Stimulated activated CD8-positive, alpha-beta memory T cell treated with anti-CD3 and anti-CD28 coated beads, Interleukin-7, amount 100 ng/mL, for 1 hour (primary cell): ENCODE measurements at places on chromosomes 12 and 14.

DNA sequence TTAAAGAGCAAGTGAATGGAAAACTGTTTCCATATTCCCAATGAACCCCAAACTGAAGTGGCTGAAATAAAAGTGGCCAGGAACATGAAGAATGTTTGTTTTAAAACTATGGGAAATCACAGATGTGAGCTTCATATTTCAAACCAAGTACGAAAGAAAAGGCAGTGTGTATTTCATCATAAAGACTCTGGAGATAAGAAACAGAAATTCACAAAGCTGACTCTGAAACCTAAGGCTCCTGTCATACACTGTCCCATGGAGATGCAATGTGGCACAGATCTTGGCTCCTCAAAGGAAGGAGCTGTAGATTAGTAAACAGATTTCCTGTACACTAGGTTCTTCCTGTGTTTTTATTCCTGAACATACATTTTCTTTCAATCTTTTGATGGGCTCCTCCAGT is 304.4 kb downstream of the MED13L start:
- no peak for DNase-seq

- DNase-seq: no peak
These were observed 98.4 kb downstream of the LGMN start for GRCh38 chr14:92649934-92650545.

DNA sequence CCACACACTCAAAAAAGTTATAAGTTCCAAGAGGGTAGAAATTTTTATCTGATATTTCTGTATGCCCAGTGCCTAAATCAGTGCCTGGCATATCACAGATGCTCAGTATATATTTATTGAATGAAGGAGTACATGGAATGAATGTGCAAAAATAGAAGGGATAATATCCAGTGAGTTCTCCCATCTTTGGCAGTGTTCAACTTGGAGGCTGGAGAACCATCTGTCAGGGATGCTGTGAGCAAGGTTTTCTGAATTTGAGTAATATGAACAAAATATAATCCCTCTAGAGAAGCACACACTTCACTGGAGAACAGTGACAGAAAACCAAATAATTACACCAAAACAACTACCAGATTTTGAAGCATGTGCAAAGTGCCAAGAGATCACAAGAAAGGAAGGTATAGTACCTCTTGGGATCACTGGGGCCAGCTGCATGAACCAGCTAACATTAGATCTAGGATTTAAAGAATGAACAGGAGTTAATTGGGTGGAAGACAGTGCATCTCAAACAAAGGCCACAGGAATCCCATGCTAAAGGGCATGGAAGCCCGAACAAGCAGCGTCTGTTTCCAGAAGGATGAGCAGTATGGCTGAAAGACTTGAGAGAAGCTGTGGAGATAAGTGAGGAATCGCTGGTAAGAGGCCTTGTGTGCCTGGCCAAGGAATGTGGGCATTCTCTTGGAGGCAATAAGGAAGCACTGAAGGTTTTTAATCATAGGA is 11.5 kb downstream of the SLC8A3 start:
- DNase-seq: no peak

DNA sequence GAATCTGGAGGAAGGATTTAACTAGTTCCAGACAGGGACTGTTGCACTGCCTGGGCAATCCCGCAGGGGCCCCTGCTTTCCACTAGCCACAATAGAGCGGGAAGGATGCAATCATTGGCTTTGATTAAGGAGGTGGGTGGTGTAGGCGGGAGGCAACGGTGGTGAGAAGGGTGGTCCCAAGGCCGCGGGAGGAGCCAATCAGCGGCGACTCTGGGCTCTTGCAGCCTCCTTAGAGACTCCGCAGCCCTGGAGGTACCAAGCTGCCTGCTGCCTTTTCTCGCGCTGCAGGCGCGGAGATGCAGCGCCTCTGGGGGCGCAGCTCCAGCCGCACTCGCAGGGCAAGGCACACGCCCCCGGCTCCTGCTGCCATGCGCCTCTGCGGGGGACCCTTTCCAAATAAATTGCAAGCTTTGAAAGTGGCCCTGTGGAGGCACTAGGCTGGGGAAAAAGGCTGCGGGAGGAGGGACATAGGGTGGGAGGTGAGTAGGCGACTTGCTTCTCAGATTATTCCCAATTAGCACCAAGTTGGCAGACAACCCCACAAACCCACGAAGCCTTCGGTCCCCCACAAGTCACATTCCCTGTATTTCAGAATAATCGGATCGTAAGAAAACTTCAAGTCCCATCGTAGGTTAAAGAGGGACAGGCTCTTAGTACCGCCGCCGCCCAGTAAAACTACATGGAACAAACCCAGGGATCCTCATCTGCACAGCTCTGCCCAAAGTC is 858 bp upstream of the KCNA1 start:
- DNase-seq: no peak

- DNase-seq: no peak
These were observed 423.7 kb downstream of the EGLN3 start for GRCh38 chr14:33527023-33527634.

DNA sequence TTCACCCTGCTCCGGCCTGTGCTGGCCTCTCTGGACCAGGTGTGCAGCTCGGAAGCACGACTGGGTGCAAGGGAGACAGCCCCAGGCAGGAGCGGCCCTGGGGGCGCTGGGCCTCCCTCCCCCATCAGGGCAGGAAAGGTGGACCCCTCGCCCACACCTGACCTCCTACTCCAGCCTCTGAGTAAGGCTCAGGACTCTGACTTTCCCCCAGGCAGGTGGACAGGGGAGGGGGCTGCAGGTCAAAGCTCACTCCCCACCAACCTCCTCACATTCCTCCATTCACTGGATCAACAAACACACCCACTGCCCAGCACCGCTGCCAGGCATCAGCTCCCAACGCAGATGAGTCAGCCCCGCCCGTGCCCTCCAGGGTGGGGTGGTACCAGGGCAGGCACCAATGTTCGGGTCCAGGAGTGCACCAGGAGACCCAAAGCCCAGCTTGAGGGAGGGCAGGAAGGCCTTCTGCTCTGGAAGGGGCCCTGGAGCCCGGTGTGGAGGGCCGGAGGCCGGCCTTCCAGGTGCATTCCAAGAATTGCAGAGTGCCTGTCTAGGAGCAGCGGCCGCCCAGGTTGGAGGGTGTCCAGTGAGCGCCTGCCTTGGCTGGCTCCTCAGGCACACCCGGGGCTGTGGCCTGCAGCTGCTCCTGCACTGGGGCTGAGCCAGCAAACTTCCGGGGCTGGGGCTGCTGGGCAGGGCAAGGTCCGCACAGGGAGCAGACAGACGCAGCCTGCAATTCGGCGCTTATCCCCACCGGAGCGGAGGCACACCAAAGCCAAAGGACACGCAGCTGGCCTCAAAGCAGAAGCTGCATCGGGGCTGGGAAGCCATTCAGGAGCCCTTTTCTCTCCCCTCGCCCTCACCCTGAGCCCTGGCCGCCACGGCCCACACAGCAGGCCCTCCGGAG is 1.6 kb upstream of the INF2 start:
- DNase-seq: no peak
